ENCODE measurements at places on chromosomes 13 and 19. TPM values are rescaled to one million over a fixed set of nuclear protein-coding genes. Genes with fewer than 3 reads are reported as not detected.

Gene PLPPR3
- not detected for total RNA-seq

DNA sequence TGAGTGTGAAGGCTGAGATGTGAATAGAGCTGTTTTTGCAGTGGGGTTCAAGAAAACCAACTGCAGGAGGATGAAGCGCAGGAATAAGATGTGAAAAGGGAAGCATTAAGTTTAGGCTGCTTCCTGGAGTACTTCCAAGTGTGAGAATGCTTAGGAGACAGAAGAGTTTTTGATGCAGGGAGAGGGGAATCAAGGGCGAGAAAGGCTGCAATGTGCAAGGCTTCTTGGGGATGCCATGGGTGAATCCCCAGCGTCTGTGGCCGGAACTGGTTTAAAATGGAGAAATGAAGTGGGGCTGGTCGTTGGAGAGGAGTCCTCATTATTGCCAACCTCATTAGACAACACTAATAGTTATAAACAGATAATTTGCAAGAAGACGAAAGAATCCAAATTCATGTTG, 764.9 kb downstream of the LIG4 start:
- no peaks in the 10 kb centered on the region for H3K4me1 ChIP-seq
- no peaks in the 10 kb centered on the region for H3K27me3 ChIP-seq
- no peaks in the 10 kb centered on the region for H3K36me3 ChIP-seq
- DNase-seq, result no peak

Gene FCHO1
- 0.93 TPM for total RNA-seq

Gene ZNF324B
- 5.4 TPM for total RNA-seq

Gene FXYD3
- total RNA-seq, result 18.4 TPM

Gene FUT6
- total RNA-seq, result 2.3 TPM

DNA sequence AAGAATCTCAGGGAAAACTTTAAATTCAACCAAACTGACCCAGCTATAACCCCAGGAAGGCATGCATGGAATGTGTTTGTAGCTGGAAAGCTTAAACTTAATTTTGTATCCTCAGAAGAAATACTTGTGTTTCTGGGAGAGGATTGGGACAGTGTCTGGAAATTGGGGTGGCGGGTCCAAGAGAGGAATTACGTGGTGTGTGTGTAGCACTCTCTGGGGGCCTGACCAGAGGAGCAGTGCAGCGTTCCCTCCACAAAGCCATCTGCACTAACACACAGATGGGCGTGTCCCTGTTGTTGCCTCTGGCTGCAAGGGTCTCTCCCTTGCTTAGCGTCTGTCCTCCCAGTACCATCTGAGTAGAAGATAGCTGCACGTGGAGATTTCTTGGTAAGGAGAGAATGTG, 6.4 kb downstream of the GARRE1 start:
- H3K4me3 ChIP-seq, result no peak overlapping the region
- no peaks in the 10 kb centered on the region for H3K27me3 ChIP-seq
- no peaks in the 10 kb centered on the region for H3K36me3 ChIP-seq
- DNase-seq, result no peak
- peaks cover 23% of the 10 kb centered on the region for H3K4me1 ChIP-seq

Gene RUBCNL
- total RNA-seq, result 3.2 TPM

DNA sequence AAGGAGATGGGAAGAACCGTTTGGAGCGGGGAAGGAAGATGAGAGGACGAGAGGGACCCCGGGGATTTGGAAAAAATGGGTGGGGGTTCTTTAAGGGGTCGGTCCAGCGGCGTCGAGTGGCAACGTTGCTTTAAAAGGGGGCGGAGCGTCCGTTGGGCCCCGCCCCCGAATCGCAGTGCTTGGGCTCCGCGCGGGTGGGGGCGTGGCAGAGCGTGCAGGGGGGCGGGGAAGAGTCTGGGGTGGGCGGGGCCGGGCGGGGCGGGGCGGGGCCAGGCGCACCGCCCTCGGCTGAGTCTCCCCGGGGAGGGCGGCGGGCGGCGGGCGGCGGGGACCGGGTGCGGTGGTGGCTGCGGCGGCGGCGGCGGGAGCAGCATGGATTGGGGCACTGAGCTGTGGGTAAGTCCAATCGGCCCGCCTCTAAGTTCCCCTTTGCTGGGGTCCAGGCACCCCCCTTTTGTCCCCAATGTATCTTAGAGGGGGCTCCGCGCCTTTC, at the start of gene TRIP10:
Gene TRIP10, plus strand, starts transcription at position 291 of the 493 bp plus-strand sequence. Its CDS starts 82 bp downstream, at position 373.
- H3K27ac ChIP-seq, result peak within 1 kb of the TSS; percentile 82
- peaks cover 13% of the 10 kb centered on the region for H3K4me1 ChIP-seq
- no peaks in the 10 kb centered on the region for H3K36me3 ChIP-seq

GRCh38 chr19:18795540-18795939, 4.4 kb upstream of the COMP start:
- H3K4me3 ChIP-seq, result no peak overlapping the region
- H3K27ac ChIP-seq, result no peak overlapping the region
- H3K27me3 ChIP-seq, result no peaks in the 10 kb centered on the region
- H3K36me3 ChIP-seq, result no peaks in the 10 kb centered on the region
- H3K4me1 ChIP-seq, result no peaks in the 10 kb centered on the region

- no peaks in the 10 kb centered on the region for H3K27me3 ChIP-seq
- peak; percentile 18 for DNase-seq
- no peak overlapping the region for H3K4me3 ChIP-seq
- H3K36me3 ChIP-seq, result no peaks in the 10 kb centered on the region
- H3K4me1 ChIP-seq, result peaks cover 77% of the 10 kb centered on the region
- peak overlapping the region; percentile 71 for H3K27ac ChIP-seq
Measured at GRCh38 chr19:4376028-4376670, 24.2 kb downstream of the SH3GL1 start.

DNA sequence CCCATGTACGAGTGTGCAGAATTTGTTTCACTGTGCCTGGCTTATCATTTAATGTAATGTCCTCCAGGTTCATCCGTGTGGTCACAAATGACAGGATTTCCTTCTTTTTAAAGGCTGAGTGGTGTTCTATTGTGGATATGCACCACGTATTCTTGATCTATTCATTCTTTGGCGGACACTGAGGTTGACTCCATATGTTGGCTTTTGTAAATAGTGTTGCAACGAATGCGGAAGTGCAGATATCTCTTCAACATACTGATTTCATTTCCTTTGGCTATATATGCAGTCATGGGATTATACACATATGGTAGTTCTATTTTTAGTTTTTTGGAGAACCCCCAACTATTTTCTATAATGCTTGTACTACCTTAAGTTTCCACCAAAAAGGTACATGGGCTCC, 13.0 kb downstream of the OR7A5 start:
- no peak for DNase-seq
- H3K27ac ChIP-seq, result no peak overlapping the region
- no peaks in the 10 kb centered on the region for H3K36me3 ChIP-seq
- no peaks in the 10 kb centered on the region for H3K27me3 ChIP-seq

Gene SIGLEC11
- 0.14 TPM for total RNA-seq

DNA sequence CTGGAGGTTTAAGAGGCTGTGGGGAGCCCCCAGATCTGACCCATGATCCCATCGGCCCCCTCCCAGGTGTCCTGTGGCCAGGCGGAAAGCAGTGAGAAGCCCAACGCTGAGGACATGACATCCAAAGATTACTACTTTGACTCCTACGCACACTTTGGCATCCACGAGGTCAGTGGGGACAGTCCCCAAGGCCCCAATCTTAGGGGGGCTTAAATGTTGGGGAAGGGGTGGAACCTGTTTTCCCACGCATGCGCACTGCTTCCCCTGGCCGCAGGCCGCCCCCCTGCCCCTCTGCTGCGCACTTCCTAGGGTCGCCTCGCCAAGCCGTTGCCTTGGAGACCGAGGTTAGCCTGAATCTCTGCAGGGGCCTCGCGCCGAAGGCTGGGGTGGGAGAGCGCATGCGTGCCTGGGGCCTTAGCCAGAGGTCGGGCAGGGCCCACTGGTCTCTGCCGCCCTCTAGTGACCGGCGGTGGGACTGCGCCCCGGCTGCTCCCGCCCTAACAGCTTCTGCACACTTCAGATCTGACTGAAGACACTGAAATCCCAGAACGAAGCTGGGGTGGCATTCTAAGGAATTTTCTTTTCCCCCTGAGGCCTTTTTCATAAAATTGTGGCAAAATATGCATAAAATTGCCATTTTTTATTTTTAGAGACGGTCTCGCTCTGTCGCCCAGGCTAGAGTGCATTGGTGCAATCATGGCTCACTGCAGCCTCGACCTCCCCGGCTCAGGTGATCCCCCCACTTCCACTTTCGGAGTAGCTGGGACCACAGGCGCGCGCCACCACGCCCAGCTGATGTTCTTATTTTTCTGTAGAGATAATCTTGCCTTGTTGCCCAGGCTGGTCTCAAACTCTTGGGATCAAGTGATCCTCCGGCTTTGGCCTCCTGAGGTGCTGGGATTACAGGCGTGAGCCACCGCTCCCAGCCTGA, 3.6 kb downstream of the PRMT1 start:
- H3K27me3 ChIP-seq, result no peaks in the 10 kb centered on the region
- peak overlapping the region; percentile 23 for H3K4me3 ChIP-seq
- peaks cover 6% of the 10 kb centered on the region for H3K36me3 ChIP-seq
- H3K27ac ChIP-seq, result peak overlapping the region; percentile 48

DNA sequence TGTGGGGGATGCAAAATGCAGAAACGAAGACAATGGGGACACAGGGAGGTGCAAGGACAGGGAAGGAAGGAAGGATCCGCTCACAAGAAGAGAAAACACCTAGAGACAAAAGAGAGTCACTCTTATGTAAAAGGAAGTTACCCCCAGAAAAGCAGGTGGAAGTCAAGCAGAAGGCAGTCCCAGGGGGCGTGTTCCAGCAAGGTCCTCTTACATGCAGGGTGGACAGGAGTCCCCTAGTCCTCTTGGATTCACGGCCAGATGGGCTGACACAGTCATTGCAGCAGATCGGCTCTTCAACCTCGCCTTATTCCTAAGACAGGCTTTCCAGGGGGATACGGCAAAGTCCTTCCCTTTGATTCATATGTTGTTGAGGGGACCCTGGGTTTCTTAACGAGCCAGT, 83.9 kb upstream of the SPATA13 start:
- H3K36me3 ChIP-seq, result no peaks in the 10 kb centered on the region
- H3K27me3 ChIP-seq, result no peaks in the 10 kb centered on the region
- DNase-seq, result no peak

Gene STOML3
- not detected for total RNA-seq

GRCh38 chr13:83753912-83754624, 128.2 kb downstream of the SLITRK1 start:
- H3K36me3 ChIP-seq, result no peaks in the 10 kb centered on the region
- H3K4me1 ChIP-seq, result no peaks in the 10 kb centered on the region
- DNase-seq, result no peak
- H3K27ac ChIP-seq, result no peak overlapping the region
- H3K27me3 ChIP-seq, result no peaks in the 10 kb centered on the region

Gene FCER2
- not detected for total RNA-seq

DNA sequence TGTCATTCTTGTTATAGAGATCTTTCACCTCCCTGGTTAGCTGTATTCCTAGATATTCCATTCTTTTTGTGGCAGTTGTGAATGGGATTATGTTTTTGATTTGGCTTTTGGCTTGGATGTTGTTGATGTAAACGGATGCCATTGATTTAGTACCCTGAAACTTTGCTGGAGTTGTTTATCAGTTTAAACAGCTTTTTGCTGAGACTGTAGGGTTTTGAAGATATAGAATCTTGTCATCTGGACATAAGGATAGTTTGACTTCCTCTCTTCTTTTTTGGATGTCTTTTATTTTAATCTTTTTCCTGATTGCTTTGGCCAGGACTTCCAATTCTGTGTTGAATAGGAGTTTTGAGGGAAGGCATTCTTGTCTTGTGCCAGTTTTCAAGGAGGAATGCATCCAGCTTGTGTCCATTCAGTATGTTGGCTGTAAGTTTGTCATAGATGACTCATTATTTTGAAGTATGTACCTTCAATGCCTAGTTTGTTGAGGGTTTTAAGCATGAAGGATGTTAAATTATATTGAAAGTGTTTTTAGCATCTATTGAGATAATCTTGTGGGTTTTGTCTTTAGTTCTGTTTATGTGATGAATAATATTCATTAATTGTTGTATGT, 16.8 kb downstream of the ZNF431 start:
- H3K4me1 ChIP-seq, result no peaks in the 10 kb centered on the region
- H3K36me3 ChIP-seq, result no peaks in the 10 kb centered on the region
- no peaks in the 10 kb centered on the region for H3K27me3 ChIP-seq
- H3K27ac ChIP-seq, result no peak overlapping the region
- H3K4me3 ChIP-seq, result no peak overlapping the region

DNA sequence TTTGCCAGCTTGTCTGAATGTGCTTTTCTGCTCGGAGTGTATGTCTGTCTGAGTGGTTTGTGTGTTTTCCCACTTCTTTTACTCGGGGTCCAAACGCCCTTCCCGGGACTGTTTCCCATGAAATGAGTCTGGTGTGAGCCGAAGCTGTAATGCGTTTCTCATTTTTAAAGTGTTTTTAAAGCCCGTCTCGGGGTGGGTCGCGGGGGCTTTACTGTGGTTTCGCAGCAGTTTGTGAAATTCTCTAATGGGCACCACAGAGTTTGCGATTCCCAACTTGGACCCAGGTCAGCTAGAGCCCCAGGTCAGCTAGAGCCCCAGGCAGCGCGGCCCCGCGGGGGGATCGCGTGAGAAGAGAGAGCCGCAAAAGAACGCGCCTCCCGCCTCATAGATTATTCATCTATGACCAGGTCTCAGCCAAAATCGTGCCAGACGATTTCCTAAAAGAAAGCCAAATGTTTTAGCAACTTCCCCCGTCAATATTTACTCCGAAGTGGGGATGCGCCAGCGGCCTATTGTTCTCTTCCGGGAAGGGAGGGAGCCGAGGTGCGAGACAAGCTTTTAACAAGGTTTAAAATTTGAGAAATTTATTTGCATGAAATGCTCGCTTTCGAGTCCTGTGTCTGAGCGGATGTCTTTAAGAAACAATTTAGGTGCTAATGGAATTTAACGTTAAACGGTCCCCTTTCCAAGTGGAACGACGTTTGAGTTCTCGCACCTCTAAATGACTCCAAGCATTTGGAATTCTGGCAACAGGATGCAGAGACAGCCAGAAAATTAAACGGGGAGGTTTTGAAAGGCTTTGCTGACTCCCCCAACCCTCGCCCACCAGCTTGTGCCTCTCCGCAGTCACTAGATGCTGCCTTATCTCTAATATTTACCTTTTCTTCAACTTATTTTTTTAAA, 2.2 kb downstream of the ZIC2 start:
- H3K36me3 ChIP-seq, result no peaks in the 10 kb centered on the region
- peaks cover 7% of the 10 kb centered on the region for H3K4me1 ChIP-seq
- peaks cover 25% of the 10 kb centered on the region for H3K27me3 ChIP-seq
- no peak overlapping the region for H3K4me3 ChIP-seq

- DNase-seq, result no peak
- H3K4me3 ChIP-seq, result no peak overlapping the region
- peak overlapping the region; percentile 34 for H3K27ac ChIP-seq
- H3K36me3 ChIP-seq, result no peaks in the 10 kb centered on the region
- H3K4me1 ChIP-seq, result peaks cover 4% of the 10 kb centered on the region
Measured at GRCh38 chr19:21581646-21582240, 76.3 kb downstream of the ZNF429 start.

Gene S1PR4
- total RNA-seq, result not detected

- H3K27me3 ChIP-seq, result no peaks in the 10 kb centered on the region
- H3K4me3 ChIP-seq, result no peak overlapping the region
- no peak overlapping the region for H3K27ac ChIP-seq
- DNase-seq, result no peak
- H3K4me1 ChIP-seq, result no peaks in the 10 kb centered on the region
- H3K36me3 ChIP-seq, result no peaks in the 10 kb centered on the region
Measured at GRCh38 chr13:101535192-101535746, 82.8 kb downstream of the ITGBL1 start.

GRCh38 chr13:43390619-43391018, 367.2 kb downstream of the DNAJC15 start:
- DNase-seq, result no peak
- no peak overlapping the region for H3K4me3 ChIP-seq
- peaks cover 35% of the 10 kb centered on the region for H3K4me1 ChIP-seq
- H3K27ac ChIP-seq, result no peak overlapping the region
- no peaks in the 10 kb centered on the region for H3K27me3 ChIP-seq

- H3K27ac ChIP-seq, result no peak overlapping the region
- no peaks in the 10 kb centered on the region for H3K36me3 ChIP-seq
- H3K27me3 ChIP-seq, result no peaks in the 10 kb centered on the region
- DNase-seq, result no peak
Measured at GRCh38 chr13:49354719-49355118, 89.1 kb downstream of the CAB39L start.

Measured in pancreas (tissue), 10 donors.